NCI-H524 treated with DMSO at 0.1 percent for 48 hours (cell line): ENCODE measurements at places on chromosomes 13 and 19.
A peak's percentile ranks its signal among the peaks of the same experiment; 100 is the strongest.

DNA sequence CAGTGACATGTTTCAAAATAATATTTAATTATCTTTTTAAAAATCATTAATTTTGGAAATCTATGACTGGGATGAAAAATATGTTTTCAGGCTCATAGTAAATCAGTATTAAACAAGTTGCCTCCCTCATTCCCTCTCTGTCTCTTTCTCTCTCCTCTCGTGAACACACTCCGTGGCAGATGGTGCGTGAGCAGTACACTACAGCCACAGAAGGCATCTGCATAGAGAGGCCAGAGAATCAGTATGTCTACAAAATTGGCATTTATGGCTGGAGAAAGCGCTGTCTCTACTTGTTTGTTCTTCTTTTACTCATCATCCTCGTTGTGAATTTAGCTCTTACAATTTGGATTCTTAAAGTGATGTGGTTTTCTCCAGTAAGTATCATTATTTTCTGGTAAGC, 22.7 kb downstream of the SGCG start:
- peak; percentile 10 for DNase-seq

- DNase-seq = no peak
Observed at GRCh38 chr19:48588670-48589401, 17.7 kb upstream of the SPACA4 start.

- no peak for DNase-seq
Observed at GRCh38 chr19:32231691-32232090, 113.7 kb upstream of the ZNF507 start.

GRCh38 chr13:100659578-100659977, 15.0 kb downstream of the TMTC4 start:
- no peak for DNase-seq

- DNase-seq = no peak
Observed at GRCh38 chr19:55443045-55443823, at the start of gene SHISA7. Gene SHISA7 (minus strand): TSS chr19:55443300. CDS start chr19:55442863, 437 bp downstream.

- no peak for DNase-seq
Observed at GRCh38 chr13:82693607-82694006, 1188.7 kb downstream of the SLITRK1 start.

DNA sequence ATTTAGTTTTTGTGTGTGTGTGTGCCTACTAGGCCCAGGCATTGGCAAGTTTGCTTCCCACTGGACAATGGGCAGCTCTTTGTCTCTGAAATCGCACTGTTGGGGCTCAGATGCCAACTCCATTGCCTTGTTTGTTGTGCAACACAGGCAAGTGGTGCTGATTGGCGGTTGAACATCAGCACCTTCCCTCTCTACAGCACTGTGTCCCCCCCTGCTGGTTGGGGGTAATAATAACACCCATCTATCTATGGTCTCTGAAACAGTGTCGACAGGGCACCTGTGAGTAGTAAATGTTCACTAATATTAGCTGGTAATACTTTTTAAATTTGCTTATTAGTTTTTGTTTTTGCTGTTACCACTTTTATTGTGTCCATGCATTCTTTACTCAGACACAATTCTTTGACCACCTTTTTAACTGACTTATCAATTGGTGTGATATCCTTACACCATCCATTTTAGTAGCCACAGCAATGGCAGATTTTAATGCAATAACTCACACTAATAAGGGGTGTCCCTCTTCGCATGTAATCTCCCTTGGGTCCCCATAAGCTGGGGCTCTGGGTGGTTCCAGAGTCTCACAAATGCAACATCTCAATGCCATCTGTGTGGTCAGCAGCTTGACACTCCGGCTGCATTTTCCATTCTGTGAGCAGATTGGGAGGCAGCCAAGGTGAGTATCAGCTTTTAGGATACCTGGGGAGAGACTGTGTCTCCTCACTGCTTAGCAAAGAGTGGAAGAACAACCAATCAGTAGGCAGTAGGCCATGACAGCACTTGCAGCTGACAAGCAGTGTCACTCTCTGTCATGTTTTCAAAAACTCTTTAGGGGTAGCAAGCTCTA, 47.7 kb upstream of the UQCRFS1 start:
- DNase-seq = no peak

- DNase-seq = no peak
Observed at GRCh38 chr19:10290876-10291553, 1.3 kb downstream of the ICAM5 start.

GRCh38 chr13:20291675-20292074, 59.6 kb upstream of the GJB6 start:
- DNase-seq = no peak

DNA sequence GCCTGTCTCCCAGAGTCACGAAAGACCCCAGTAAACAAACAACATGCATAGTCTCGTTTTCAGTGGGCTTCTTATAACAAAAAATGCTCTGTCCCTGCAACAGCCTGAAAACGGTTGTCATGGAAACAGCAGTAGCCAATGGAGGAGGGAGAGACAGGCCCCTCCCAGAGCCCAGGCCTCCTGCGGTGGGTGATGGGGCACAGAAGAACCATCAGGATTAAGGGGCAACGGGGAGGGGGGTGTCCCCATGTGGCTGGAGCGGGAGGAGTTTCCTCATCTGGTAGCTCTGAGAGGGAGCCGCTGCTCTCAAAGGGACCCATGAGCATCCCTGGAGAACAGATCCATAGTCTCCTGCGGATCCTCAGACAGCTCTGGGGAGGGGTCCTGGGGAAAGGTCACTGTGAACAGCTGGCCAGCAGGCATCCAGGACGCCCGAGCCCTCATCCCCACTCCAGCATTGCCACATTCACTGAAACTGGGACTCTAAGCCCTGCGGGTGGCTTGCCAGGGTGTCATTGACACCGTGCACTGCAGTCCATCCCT, 37.5 kb upstream of the PNMA8B start:
- DNase-seq = no peak

DNA sequence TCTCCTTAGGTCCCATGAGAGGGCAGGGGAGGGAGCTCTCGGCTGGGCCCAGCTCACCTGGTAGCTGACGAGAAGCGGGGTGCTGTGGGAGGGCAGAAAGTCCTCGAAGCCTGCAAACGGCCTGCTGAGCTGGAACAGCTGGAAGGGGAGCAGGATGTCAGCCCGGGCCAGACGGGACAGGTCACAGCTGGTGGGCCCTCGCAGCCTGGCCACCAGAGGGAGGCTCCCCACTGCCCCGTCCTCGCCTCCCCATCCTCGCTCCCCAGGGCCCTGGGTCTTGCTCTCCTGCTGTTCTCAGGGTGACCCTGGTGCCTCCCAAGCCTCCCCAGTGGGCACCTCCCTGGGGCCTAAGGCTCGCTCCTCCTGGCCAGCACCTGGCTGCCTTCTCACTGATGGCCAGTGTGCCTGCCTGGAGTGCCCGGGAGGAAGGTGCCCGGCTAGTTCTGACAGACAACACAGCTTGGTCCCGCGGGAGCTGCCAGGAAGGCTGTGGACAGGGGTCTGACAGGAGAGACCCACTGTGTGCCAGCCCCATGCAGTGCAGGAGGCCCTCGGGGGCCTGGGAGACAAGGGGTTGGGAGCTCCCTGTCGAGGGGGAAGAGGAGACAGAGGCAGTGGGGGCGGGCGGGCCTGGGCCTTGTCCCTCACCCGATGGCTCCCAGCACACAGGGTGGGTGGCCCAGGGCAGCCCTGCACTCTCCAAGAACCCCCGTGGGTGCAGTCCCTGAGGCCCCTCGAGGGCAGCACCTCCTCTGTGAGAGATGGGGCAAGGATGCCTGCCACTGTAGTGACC, 20.3 kb downstream of the GPX4 start:
- no peak for DNase-seq

GRCh38 chr13:24882665-24883064, 118.7 kb downstream of the RNF17 start:
- no peak for DNase-seq

DNA sequence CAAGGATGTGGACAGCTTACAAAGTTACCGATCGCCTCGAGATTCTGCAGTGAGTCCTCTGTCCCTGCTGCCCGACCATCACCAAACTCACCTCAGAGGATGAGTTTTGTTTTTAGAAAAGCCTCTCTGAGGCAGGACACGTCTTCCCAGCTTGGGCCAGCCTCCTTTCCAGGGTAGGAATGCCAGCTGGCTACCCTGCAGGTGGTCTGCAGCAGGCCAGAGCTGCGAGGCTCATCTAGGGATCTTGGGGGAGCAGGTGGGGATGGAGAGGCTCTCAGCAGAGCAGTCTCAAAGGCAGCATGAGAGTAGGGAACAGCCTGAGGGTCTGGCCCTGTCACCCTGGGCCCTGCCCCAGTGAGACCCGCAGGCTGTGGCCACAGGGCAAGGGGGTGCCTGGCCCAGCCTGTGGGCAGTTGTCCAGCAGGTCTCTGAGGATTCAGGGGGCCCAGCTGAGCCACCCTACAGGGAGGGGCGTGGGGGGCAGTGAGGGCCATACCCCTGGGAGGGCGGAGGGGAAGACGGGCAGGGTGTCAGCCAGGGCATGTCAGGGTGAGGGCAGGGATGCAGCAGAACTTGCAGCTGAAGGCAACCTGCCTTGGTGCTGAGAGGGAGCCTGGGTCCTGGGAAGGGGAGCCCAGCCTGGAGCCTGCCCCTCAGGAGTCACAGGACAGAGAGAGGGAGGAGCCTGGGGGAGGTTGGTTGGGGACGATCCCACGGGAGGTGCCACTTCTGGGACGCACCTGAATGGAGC, 57.3 kb upstream of the TPM4 start:
- DNase-seq = no peak

DNA sequence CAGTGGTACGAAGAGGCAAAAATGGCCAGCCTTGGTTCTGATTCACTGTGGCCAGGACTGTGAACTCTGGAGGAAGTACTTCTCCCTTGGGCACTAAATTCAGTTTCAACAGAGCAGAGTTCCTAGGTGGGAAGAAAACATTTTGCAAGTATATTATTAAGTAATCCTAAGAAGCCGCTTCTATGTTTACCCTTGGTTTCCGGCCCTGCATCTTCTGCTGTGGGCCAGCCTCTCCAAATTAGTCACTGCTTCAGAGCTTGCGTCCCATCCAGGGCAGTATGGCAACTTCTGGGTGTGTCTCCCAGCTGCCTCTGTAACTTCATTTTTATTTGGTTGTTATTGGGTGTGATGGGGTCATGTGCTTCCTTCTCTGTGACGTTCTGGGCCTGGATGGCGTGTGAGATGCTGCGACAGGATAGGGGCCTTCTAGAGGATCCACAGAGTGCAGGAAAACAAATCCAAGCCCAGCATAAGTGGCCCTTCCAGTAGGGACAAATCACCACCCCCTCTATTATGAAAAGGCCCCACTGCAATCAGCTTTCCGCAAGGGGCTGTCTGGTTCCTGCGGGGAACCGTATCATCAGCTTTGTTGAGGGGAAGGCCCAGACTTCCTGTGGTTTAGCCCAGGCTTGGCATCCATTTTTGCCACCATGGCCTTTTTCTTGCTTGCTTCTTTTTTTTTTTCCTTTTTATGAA, 55.1 kb upstream of the C1QTNF9 start:
- DNase-seq = no peak

DNA sequence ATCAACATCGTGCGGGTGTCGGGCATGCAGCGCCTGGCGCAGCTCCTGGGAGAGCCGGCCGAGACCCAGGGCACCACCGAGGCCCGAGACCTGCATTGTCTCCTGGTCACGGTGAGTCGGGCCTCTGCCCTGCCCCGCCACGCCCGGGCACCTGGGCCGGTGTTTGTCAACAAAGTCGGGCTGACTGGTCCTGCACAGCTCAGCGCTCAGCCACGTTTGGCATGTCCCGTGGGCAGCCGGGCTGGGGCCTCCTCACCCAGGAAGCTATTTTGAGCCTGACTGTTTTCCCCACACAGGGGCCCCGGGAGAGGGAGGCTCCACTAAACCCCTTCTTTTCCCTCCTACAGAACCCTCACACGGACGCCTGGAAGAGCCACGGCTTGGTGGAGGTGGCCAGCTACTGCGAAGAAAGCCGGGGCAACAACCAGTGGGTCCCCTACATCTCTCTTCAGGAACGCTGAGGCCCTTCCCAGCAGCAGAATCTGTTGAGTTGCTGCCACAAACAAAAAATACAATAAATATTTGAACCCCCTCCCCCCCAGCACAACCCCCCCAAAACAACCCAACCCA, 1.3 kb downstream of the GADD45B start:
- DNase-seq = no peak

DNA sequence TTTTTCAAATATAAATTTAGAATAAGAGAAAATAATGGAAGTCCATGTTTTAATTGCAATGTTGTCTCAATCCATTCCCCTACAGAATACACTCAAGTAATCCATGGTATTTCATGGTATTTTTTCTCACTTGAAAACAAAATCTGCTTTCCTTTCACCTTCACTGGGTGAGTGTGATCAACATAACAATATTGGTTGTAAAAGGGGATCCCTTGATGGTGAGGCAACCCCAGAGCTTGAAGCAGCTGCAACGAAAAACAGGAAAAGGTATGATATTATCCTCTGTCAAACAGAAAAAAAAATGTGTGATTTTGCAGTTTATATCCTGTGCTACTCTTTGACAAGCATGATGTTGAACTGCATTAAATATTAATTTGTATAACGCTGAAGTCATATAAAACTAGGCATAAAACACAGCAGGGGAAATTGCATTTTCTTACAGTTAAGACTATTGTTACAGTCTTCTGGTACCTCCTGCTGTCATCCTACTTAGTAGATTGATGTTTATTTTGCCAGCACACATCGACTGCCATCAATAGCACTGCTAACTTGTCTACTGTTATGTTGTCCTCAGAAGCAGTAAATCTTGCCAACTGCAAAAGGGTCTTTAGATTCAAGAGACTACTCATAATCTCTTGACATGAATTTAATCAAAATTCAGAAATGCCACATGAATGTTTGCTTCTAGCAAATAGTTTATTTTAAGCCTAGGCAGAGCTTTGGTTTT, 373.1 kb upstream of the MIR17HG start:
- DNase-seq = no peak

DNA sequence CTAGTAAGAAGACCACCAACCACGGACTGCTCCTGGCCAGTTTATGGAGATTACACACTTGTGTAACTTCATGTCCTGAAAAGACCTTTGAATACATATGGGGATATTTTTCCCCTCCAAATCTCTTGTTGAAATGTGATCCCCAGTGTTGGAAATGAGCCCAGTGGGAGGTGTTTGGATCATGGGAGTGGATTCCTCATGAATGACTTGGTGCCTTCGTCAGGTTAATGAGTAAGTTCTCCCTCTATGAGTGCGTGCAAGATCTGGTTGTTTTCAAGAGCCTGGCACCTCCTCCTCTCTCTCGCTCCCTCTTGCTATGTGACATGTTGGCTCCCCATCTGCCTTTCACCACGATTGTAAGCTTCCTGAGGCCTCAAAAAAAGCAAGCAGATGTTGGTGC, 769.0 kb upstream of the SLITRK1 start:
- no peak for DNase-seq

DNA sequence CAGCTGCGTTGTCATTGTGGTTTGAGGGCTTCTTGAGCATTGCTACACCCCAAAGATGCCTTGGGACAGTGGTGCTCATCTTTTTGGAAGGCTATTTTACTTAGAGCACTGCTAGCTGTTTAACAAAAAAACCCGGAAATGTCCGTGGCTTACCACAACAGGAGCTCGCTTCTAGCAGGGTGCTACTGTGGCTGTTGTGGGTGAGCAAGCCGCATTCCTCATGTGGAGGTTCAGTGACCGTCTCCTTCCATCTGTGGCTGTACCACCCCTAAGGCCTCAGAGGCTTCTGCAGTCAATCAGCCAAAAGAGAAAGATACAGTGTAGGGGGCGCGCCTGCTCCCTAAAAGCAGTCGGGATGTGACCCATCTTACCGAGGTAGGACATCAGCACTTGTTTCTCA, 1004.2 kb downstream of the UQCRFS1 start:
- DNase-seq = no peak

- no peak for DNase-seq
Observed at GRCh38 chr13:110358381-110358780, 51.3 kb downstream of the COL4A2 start.

- no peak for DNase-seq
Observed at GRCh38 chr13:26022538-26023292, 29.1 kb downstream of the SHISA2 start.
